ENCODE measurements at places on chromosomes 6 and 20.

DNA sequence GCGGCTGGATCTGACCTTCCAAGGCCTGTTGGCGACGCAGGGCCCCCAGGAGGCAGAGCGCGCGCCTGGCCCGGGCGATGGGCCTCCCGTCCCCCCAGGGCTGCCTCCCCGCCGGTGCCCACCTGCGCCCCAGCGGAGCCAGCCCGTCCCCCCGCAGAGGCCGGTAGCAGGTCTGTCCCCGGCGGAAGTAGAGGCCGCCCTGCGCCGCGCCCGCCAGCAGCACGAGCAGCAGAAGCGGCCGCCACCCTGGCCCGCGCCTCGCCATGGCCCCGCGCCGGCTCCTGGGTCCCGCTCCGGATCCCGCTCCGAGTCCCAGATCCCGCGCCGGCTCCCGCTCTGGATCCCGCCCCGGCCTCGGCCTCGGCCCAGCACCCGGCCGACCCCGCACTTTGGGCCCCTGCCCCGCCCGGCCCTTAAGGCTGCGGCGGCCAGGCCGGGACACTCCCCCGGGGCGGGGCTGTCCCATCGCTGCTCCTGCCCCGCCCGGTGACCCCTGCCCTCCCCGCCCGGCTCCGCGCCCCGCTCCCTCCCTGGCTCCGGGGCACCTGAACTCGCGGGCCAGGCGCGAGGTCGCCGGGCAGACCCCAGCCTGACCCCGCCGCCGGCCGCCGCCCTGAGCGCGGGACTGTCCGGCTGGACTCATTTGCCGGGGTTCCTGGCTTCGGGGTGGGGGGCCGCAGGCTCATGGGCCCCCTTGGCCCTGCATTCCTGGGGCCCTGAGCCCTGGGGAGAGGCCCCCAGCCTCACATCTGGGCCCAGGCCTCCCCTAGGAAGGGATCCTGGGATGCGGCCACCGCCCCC is at the start of gene CTSZ:
Gene CTSZ (minus strand): TSS at position 391 of the 801 bp plus-strand sequence. CDS start 126 bp downstream, at position 265.
- DNase-seq, result no peak

DNA sequence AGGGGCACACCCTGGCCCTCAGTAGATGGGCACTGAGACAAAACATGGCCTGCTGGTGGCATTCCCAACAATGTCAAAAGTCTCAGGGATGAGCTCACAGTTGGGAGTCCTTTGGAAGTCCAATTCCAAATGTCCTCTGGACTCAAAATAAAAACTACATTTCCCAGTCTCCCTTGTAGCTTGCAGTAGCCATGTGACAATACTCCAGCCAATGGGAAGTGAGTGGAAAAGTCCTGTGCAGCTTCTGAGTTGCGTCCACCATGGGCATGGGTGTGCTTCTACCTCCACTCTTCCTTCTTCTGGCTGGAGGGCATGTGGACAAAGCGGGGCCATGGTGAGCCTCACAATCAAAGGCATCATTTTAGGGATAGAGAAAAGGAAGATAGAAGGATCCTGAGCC is 5.8 kb upstream of the ADAM33 start:
- no peak for DNase-seq

GRCh38 chr20:62409931-62410745 is 3.1 kb upstream of the CABLES2 start:
- DNase-seq, result peak; percentile 7

- no peak for DNase-seq
Observed at GRCh38 chr6:19655744-19656143, 181.4 kb upstream of the ID4 start.

GRCh38 chr20:44948513-44948912 is 11.7 kb downstream of the TOMM34 start:
- no peak for DNase-seq

DNA sequence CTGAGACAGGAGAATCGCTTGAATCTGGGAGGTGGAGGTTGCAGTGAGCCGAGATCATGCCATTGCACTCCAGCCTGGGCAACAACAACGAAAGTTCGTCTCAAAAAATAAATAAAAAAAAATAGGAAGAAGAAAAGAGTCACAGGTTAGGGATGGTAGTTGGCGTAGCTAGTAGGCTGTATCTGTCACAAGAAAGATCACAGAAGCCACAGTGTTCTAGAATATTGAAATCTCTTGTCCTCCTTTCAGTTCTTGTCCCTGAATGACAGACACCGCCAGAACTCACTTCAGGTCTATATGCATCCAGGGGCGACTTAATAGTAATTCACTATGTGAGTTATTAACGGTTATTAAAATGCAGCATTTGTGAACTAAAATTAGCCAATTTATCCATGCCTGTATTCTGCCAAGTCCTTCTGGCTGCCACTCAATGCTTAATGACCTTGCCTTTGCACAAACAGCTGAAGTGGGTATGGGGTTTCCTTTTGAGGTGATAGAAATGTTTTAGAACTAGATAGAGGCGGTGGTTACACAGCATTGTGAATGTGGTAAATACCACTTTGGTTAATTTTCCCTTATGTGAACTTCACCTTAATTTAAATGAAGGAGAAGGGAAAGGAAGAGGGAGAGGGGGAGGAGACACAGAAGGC is 41.3 kb upstream of the ZMYND8 start:
- no peak for DNase-seq

DNA sequence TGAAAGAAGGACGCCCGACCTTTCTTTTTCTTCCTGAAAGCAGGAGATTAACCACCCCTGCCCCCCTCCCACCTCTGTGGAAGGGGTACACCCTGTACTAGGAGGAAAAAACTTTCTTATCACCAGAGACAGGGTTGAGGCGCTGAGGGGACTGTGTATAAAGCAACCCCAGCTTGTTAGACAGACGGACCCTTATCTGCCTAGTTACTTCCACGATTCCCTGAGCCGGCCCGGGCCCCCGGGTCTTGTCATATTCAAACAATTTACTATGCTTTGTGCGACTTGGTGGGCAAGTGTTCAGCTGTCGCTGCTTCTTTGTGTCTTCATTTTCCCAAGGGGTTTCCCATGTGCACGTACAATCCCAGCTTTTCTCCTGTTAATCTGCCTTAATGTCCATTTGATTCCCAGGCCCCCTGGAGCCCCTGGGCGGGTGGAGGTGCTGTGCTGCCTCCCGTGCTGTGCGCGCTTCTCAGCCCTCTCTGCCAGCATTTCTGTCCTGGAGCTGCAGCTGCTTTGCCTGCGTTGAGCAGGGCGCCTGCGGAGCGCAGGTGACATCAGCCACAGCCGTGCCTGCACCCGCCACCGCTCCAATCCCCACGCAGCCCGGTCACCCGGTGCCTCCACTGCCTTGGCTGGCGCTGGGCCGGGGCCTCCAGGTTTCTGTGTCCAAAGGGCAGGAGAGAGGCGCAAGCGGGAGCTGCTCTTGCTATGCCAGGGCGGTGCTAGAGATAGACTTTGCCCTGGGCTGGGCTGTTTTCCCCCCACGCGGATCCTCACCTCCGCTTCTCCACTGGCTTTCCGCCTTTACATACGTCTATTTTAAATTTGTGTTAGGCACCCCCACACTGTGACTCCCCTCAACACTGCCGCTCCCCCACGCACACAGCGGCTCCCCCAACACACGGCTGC is 96.2 kb downstream of the TTLL2 start:
- DNase-seq, result no peak

DNA sequence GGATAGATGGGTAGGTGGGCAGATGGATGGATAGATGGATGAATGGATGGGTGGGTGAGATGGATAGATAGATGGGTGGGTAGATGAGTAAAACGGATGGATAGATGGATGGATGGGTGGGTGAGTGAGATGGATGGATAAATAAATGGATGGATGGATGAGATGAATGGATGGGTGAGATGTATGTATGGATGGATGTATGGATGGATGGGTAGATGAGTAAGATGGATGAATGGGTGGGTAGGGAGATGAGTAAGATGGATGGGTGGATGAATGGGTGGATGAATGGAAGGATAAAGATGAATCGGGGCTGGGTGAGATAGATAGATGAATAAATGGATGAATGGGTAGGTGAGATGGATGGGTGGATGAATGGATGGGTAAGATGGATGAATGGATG is 210.1 kb downstream of the TFAP2C start:
- no peak for DNase-seq

DNA sequence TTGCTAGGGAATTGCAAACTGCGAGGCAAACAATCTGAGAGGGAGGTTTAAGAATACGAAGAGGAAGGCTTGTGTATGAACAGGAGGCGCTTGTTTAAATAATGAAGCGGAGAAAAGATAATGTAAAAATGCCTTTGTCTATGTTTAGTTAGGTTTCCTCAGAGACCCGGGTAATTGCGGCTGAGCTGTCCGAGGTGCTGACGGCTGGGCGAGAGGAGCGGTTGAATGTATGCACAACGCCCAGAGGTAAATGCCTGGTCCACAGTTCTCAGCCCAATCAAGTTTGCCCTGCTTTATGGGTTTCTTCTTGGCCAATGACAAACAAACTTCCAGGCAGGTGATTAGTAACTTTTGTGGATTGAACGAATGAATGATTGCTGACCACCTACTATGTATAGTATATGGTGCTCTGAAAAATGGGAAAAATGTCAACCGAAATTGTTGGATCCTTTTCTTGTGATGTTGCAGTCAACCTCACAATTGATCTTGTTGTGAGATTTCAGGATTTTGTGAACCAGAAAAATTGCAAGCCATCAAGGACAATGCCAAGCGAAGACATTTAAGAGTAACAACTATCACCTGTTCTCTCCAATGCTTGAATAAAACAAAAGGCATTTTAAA is 38.3 kb upstream of the SLC32A1 start:
- DNase-seq, result no peak

GRCh38 chr6:159617444-159617843 is 75.6 kb downstream of the SOD2 start:
- DNase-seq, result no peak

GRCh38 chr6:133980168-133980567 is 27.1 kb downstream of the TBPL1 start:
- no peak for DNase-seq

- no peak for DNase-seq
Observed at GRCh38 chr20:4837760-4838159, 116.1 kb downstream of the PRND start.

DNA sequence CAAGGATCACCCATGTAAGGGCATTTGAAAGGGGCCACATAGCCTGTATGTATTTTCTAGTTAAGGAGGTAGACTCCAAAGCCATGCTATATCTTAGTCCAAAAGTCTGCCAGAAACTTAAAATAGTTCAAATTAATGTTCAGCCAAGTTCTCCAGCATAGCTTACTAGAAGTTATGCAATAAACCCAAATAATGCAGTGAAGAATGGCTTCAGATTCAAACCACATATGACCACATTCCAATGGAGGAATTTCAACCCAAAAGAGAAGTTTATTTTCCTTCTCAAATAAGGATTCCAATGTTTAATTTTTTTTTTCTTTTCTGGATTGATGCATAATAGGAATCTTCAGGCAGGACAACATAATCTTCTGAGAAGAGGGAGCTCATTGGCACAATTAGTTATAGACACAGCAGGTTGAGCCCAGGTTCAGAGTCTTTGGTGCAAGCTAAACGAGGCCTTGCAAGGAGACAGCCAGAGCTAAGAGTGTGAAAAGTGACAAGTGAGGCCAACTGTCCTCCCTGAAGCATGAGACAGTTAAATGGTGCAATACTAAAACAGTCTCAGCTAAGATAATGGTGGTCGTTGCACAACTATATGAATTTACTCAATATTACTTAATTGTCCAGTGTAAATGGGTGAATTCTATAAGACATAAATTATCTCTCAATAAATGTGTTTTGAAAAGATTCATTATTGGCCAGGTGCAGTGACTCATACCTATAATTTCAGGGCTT is 598.8 kb upstream of the CDH4 start:
- no peak for DNase-seq

DNA sequence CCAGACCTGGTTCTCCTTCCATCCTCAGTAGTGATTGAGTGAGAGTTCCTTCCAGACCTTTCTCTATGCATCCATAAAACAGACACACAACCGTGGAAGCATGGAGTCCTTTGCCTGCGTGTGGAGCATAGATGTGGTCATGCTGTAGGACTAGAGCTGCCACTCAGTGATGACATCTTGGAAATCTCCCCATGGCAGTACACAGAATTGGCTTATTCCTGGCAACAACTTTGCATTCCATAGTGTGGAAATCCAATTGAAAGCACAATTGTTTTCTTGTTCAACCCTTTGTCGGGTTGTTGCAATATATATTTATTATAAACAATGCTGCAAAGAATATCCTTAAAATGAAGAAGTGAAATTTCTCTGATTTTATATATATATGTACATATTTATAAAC is 547.8 kb downstream of the CDH26 start:
- DNase-seq, result no peak

- DNase-seq, result no peak
Observed at GRCh38 chr6:112833581-112834131, 486.5 kb downstream of the RFPL4B start.

DNA sequence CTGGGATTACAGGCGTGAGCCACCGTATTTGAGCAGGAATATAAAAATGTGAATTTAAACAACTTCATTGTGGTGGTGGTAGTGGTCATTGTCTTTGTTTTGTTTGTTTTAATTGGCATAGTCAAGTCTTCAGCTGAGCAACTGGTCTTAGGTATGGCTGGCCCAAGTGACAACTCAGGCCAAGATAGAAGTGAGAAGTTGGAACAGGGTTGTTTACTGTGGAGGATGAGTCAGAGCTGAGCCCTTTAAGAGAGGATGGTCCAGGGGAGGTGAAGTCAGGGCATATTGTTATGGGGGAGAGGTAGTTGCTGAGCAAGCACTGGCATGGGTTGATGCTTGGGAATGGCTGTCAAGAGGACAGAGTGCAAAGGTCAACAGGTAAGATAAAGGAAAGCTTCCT is 308.2 kb downstream of the FARS2 start:
- DNase-seq, result no peak

- peak; percentile 4 for DNase-seq
Observed at GRCh38 chr6:118810420-118811027, 83.4 kb upstream of the ASF1A start.

DNA sequence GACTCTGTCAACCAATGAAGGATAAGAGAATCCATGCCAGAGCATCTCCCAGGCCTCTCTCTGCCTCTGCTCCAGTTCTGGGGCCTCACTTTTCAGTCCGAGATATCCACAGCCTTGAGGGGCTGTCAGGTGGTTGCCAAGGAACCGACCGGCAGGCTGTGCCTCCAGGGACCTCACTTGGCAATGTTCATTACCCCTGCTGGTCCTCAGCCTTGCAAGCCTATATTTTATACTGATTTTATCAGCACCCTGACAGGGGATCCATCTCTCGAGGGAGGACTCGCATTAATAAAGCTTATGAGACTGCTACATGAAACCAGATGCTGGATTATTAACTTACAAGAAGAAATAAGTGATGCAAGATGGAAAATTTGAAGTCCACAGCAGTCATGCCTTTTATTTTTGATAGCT is 39.9 kb downstream of the TMC2 start:
- DNase-seq, result no peak

- DNase-seq, result peak; percentile 15
Observed at GRCh38 chr20:62067547-62068260, 2.0 kb upstream of the TAF4 start.

GRCh38 chr6:159728531-159728964 is 1.2 kb downstream of the WTAP start:
- no peak for DNase-seq

All from effector CD8-positive, alpha-beta T cell (primary cell).